ENCODE measurements at places on chromosomes 12 and 14.

- no peak for DNase-seq
Observed at GRCh38 chr14:87579036-87579435, 413.9 kb downstream of the GALC start.

DNA sequence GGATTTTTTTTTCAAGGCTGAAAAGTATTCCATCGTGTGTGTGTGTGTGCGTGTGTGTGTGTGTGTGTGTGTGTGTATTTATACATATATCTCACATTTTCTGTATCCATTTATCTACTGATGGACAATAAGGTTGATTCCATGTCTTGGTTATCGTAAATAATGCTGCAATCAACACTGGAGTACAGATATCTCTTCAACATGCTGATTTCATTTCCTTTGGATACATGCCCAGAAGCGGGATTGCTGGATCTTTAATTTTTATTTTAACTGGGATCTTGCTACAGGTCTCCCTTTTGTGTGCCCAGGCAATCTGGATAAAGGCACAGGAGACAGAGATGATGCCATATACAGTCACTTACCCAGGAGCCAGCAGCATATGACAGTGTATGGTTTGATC lies 338.1 kb downstream of the SOX5 start:
- no peak for DNase-seq

DNA sequence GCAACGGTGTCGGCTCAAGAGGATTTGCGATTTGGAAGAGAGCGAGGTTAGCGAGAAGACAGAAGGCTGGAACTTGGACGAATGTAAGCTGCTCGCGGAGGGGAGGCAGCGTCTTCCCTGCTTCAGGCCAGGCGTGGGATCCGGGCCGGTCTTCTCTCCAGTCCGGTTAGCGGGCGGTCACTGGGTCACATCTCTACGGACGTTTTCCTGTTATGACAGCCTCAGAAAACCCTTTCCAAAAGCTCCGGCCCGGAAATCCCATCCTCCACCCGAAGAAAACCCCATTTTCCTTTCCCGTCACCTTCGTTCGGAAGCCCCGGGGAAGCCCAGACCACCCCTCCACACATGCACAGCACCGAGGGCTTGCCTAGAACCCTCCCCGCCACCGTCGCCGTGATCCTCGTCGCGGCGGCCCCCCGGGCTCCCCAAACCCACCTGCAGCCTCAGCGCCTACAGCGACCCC lies 268 bp downstream of the NDUFB1 start:
- no peak for DNase-seq

- DNase-seq = peak; percentile 37
Observed at GRCh38 chr12:57086493-57087009, 2.4 kb upstream of the NAB2 start.

DNA sequence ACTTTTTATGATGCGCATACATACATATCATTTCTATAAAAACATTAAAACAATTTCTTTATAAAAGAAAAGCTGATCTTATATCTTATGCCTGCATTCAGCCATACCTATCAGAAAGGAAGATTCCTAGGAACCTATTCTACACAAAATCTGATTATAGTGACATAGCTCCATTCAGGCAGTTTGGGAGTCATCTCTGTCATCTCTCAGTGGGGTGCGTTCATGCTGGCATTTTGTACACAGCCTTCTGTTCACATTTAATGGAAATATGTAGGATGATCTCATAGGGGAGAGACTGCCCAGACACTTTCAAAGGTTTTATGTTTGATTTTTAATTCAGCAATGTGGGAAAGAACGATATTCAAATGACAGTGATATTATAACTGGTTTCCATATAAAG lies 52.9 kb downstream of the ATL1 start:
- no peak for DNase-seq

DNA sequence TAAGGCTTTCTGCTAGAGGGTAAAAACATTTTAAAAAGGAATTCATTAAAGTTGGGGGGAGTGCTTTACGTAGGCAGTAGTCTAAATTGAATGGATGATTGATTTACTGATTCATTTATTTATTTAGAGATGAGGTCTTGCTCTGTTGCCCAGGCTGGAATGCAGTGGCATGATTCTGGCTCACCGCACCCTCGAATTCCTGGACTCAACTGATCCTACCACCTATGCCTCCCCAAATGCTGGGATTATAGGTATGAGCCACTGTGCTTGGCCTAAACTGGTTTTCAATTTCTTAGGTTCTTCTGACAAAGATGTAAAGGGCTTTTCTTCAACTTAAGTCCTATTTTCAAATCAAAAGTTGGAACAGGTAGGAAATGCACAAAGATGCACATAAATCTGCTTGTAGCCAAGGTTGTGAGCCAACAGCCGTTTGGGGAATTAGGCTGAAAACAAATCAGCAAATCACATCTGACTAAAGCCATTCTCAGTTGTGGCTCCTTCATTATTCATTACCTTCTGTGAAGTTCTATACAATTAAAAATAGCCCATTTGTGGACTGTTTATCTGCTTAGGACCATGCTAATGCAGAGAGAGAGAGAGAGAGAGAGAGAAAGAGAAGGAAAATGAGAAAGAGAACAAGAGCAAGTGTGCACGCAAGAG lies 218.0 kb downstream of the PPM1H start:
- DNase-seq = no peak

DNA sequence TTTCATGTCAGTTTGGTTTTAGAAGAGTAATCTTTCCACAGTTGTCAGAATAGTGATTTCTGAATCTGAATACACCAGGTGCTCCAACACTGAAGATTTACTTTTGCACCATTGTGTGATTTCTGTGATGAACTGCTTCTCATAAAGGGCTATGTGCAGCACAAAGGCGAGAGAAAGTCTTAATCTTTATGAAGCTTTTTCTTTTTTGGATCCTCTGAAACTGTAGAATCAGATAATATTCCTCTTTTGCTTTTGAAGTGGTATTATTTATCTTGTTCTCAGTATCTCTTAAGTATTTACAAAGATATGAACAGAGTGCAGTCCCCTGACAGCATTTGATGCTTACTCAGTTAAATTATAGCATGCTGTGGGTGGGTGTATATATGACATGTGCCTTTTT lies 207.8 kb downstream of the NAV3 start:
- DNase-seq = no peak

GRCh38 chr12:59088673-59089072 lies 168.4 kb upstream of the LRIG3 start:
- DNase-seq = no peak

DNA sequence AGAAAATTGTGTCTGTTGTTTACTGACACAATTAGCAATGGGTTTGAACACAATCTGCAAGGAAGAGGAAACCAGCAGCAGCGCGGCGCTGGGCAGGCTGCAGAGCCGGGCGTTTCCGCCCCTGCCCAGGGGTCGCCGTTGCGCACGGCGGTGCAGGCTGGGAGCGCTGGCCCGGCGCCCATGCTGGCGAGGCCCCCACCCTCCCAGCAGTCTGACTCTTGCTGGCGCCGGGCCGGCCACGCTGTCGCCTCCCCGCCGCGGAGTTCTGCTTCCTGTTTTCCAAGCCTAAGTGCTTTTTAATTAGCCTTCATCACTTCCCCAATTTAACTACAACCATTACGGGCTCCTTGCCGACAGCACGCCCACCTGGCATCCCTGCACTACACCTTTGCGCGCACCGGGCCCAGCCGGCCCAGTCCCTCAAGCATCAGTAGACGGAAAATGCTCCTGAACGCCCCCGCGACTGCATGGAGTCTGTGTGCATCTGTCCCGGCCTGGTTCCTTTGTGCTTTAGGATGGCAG lies 212.1 kb downstream of the GXYLT1 start:
- DNase-seq = no peak

GRCh38 chr12:55797550-55797949 lies 20.0 kb downstream of the SARNP start:
- no peak for DNase-seq

GRCh38 chr12:102468261-102468915 lies 12.0 kb downstream of the IGF1 start:
- no peak for DNase-seq

DNA sequence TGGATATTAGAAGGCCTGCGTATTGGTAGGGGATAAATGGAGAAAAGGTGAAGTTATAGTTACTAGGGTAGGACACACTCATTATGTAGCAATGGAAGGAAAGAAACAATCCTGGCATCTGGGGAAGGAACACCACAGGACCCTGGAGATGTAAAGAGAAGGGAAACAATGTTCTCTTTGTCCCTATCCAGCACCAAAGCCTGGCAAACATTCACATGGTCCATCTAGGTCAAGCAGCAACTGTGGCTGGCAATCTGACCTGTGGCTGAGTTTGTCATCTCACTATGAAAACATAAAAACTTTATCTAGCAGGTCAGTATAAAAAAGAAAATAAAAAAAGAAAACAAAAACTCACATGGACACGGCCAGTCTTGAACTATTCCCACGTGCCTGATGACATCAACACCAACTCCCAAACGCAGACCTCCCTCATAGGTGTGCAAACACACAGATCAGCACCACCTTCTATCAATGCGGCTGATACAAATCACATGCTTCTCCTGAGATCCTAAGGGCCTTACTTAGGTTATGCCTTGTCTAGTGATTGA lies 2.6 kb downstream of the POMT2 start:
- DNase-seq = no peak

Data from Jurkat, Clone E6-1 (cell line).